ENCODE measurements at places on chromosomes 12 and 14.

GRCh38 chr14:95192311-95192710 is 35.0 kb upstream of the DICER1 start:
- DNase-seq = no peak

GRCh38 chr12:23098110-23098509 is 473.1 kb downstream of the ETNK1 start:
- DNase-seq = no peak

GRCh38 chr12:109309381-109310246 is 530 bp upstream of the FOXN4 start:
- no peak for DNase-seq

DNA sequence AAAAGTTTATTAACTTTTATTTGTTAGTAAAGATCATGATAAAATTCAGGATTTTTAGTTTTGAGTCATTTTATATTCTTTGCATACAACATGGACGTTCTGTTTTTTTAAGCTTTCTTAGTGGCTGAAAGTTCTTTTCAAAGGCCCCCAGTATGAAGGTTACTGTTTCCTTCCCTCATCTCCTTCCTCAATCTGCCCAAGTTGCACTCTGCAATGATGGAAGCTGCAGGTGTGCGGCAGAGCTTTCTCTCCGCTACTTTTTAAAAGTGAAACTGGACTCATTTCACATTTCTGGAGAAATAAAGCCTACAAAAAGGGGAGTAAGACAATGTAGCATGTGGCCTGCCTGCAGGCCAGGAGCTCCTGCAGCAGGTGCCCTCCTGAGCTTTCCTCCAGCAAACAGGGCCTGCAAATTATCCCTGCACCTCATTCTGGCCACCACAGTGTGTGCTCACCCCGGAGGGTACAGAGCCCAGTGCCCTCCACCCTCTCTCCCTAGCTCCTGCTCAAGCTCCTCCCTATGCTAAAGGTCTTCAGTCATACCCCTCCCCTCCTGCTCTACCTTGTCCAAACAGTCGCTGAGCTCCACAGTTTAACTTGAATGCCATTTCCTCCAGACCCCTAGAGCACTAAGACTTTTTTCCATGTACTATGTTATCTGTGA is 78.9 kb downstream of the SETD3 start:
- DNase-seq = no peak

GRCh38 chr14:20343862-20344220 is 406 bp downstream of the PARP2 start:
- peak; percentile 69 for DNase-seq
